ENCODE measurements at places on chromosomes 7 and 10.

DNA sequence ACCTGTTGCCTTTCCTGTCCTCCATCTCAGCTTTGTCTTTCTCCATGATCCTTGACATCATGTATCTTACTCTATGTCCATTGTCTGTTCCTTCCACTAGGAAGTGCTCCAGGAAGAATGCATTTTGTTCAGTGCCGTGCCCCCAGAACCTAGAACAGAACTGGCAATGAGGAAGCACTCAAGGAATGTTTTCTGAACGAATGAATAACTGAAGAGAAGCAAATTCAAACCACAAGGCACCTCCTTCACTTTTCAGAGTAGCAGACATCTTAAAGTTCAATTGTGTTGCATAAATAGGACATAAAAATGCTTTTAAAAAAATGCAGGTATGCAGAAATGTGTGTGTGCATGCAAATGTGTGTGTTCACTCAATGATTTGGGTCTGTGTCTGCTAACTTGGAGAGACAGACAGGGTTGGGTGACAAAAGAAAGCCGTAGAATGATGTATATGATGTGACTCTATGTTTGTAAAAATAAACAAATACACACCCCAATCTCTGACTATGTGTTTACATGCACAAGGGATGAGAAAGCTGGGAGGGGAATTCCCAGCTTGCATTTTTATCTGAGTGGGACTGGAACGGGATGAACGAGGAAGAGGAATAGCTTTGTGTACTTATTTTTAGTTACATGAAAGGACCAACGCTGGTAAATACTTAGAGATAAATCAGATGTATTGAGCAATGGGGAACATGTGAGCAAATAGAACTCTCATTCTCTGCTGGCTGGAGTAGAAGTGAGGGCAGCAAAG is 237.7 kb downstream of the FANK1 start:
- DNase-seq = no peak

- no peak for DNase-seq
Observed at GRCh38 chr7:90900628-90901356, 304.7 kb downstream of the CDK14 start.

DNA sequence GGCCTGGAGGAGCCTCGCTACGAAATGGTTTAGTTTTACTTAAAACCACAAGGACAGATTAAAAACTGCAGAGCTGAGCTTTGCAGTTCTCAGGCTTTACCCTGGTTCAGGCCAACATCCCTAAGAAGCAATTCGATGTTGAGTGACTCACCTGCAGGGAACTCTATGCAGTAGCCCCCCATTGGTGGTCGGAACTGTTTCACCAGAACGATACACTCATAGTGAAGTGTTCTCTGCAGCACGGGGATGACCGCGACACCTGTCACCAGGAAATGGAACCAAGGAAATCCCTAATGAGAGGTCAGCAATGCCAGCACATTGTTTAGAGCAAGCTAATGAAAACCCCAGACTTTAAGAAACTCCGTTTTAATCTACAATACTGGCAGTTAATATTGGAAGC is 18.0 kb downstream of the NUDT5 start:
- DNase-seq = no peak

DNA sequence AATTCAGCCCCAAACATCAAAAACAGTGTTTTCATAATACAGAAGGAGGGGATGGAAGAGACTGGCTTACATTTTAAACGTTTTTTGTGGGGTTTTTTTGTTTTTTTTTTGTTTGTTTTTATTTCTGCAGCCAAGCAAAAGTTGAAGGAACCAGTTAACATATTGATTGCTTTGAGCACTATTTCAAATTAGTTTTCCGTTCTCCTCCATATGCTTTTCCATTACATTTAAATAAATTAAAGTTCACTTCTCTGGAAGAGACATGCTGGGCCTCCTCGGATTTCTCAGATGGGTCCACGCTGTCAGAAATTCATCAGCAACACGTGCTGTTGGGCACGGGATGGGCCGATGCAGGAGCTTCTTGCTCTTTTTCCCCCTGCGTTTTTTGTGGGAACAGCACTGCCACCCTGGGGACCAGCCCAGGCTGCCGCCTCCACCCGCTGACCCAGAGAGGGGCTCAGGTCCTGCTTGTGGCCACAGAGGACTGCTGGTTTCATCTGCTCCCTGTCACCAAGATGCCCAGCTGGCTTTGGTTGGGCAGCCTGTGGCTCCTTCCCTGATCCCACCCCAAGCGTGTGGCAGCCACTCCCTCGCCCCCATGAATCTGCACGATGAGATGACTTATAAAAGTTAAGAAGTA is 67.7 kb upstream of the CHST15 start:
- no peak for DNase-seq

- DNase-seq = peak; percentile 52
Observed at GRCh38 chr10:91512458-91512857, 102.3 kb downstream of the HECTD2 start.

GRCh38 chr10:117631276-117632145 is 89.0 kb downstream of the EMX2 start:
- DNase-seq = no peak

DNA sequence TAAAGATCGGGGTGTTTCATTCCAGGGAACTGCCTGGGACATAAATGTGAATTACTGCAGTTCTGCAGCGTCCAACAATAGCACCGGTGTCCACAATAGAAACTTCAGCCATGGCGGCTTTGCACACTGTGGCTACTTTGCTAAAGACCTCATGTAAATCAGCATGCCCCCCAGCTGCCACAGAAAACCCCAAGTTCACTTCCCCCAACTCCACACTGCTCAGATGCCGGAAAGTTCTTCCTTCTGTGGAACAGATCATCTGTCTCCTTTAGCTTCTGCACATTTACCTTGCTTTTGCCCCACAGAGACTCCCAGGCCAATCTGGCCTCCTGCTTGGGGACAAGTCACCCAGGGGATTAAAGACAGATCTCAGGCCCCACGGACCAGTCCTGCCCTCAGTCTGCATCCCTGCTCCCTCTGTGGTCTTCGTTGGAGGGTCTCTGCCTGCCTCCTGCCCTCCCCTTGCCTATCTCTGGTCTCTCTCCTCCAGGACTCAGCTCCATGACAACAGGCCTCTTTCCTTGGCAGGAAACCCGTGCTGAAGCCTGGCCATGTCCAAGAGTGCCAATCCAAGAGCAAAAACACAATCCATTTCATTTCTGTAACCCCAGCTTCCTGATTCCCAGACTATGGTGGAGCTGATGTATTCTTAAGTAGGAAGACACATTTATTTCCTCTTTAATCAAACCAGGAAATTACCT is 403.2 kb downstream of the RPS24 start:
- DNase-seq = no peak

- DNase-seq = no peak
Observed at GRCh38 chr10:44463511-44464121, 78.7 kb upstream of the CXCL12 start.

- DNase-seq = no peak
Observed at GRCh38 chr7:151381348-151382078, 28.3 kb downstream of the WDR86 start.

DNA sequence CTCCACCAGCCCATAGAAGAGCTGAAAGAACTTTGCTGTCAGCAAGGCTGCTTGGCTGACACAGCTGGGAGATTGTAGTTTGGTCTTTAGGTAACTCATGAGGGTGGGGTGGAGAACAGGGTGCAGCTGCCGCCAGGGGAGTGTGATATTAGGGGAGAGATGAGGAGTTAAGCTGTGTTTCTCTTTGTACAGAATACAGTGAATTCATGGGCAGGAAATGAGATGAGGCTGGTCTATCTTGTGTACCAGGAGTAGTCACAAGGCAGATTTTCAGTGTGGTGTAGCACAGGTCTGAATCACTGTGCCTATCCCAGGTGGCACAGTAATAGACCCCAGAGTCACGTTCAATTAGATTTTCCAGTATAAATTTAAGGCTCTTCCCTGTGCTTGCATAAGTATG is 56.6 kb upstream of the TARP start:
- DNase-seq = no peak

DNA sequence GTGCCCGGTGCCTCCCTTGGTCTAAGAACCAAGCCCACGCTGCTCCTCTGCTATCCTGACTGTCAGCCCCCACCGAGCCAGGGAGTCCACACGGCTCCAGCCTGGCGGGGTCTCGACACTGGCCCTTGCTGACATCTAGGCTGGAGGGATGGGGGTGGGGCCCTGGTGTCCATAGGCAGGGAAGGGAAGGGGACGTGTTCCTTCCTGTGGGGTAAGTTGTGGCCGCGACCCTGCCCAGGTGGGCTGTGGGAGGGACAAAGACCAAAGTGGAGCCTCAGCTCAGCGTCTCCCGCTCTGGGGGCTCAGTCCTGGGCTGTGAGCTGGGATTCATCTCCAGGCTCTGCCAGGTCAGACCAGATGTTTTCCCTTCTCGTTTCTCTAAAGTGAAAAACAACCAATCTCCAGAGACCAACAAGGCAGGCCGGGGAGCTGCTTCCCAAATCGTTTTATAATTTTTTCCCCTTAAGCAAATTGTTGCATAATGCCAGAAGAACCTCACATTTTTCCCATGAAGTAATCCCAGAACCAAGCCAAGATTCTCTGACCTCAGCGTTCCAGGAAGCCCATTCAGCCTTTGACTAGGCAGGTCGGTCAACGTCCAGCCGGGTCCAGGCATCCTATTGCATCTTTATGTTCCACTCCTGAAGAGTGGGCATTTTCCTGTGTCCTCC is 101.2 kb downstream of the RGS10 start:
- no peak for DNase-seq

GRCh38 chr7:158868764-158869410 is 12.5 kb downstream of the DYNC2I1 start:
- no peak for DNase-seq

DNA sequence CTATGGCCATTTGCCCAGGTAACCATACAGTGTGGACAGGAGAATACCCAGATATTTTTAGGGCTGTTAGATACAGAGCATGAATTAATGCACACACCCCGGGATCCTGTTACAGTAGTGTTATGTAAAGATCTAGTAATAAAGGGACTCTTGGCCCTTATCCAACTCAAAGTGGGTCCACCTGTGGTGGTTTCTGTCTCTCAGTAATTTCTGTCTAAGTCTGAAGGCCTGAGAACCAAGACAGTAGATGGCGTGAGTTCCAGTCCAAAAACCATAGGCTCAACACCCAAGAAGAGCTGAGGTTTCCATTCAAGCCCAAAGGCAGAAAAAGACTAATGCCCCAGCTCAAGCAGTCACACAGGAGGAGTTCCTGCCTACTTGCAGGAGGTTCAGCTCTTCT is 277.7 kb downstream of the ZEB1 start:
- no peak for DNase-seq

- DNase-seq = no peak
Observed at GRCh38 chr10:73248259-73248724, 1.2 kb upstream of the DNAJC9 start.

DNA sequence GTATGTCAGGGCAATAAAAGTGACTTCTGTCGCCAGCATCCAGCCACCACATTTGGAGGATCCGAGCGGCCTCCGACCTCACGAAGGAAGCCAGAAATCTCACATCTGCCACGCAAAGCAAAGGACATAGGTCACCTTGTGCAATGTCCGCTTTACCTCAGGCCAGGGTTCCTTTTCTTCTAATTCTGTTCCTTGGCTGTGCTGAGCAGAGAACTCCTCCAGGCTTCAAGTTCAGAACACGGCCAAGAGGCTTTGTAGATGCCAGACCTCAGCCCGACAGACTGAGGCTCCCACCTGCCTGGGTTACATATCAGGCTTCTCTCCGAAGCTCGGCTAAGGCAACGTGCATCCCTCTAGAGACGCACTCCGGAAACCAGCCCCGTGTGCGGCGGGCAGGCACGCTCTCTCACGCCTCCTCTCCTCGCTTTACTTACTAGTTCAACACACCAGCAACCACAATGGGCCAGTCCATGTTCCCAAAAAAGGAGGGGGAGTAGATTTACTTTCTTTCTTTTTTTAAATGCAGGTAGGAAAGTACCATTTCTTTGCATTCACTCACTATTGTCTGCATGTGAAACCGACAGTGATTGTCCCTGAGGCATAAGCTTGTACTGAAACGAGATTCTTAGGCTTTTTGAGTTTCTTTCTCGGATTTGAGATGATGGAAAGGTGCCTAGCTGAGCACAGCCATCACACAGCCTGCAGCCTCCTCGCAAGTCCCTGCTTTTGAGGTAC is 122.4 kb upstream of the AFAP1L2 start:
- peak; percentile 84 for DNase-seq

- DNase-seq = no peak
Observed at GRCh38 chr10:3382092-3382491, 209.5 kb upstream of the PITRM1 start.

- peak; percentile 52 for DNase-seq
Observed at GRCh38 chr7:47225387-47226131, 356.4 kb downstream of the TNS3 start.

DNA sequence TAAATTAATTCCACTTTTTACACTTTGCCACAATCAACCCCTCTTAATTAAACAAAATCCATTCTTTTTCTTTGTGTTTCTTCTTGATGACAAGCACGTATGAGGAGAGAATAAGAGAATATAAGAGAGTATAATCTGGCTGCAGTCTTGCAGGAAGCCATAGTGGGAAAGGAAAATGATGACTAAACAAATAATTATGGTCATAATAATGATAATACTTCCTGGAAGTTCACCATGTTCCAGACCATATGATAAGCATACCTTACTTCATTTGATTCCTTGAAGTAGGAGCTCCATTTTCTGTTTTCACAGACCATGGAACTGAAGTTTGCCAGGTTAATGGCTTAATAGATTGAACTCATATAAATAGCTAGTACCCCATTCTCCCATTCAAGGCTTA is 237.8 kb downstream of the SEMA3D start:
- no peak for DNase-seq

GRCh38 chr10:97000487-97001182 is 168.5 kb downstream of the LCOR start:
- DNase-seq = no peak

DNA sequence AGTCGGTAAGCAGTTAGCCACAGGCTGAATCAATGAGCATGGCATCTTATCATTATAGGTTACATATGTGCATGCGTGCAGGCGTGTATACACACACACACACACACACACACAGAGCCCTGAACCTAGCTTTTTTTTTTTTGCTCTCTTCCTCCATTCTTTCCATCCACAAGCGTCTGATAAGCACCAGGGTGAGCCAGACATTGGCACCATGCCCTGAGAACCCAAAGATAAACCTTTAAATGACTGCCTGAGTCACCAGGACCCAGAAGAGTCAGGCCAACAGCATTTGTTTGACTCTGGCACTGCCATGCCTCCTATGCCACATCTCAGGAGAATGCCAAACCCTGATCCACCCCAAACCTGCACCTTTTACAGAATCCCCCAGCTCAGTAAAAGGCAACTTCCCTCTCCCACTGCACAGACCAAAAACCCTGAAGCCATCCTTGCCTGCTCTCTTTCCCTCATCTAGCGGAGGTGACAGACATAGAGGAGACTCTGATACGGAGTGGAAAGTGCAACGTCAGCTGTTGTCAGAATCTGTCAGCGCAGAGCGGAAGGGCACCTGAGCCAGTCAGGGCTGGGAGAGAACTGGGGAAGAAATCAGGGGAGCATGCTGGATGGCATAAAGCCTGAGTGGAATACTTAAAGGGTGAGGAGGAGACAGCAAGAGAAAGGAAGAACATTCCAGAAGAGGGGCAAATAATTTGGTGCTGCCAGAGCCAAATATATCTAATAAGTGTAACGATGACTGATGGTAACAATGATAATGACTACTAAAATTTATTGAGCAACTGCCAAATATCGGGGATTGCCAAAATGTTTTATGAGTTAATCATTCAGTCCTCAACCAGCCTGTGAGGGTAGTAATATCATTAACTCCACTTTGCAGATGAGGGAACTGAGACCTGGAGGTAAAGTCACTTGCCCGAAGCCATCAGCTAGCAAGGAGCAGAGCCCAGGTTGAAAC is 3.2 kb downstream of the PARP12 start:
- DNase-seq = peak; percentile 88

GRCh38 chr7:391411-391951 is 101.5 kb downstream of the FOXL3 start:
- no peak for DNase-seq

Data from OCI-M1 (cell line).